ENCODE measurements at places on chromosomes 2 and 18.

DNA sequence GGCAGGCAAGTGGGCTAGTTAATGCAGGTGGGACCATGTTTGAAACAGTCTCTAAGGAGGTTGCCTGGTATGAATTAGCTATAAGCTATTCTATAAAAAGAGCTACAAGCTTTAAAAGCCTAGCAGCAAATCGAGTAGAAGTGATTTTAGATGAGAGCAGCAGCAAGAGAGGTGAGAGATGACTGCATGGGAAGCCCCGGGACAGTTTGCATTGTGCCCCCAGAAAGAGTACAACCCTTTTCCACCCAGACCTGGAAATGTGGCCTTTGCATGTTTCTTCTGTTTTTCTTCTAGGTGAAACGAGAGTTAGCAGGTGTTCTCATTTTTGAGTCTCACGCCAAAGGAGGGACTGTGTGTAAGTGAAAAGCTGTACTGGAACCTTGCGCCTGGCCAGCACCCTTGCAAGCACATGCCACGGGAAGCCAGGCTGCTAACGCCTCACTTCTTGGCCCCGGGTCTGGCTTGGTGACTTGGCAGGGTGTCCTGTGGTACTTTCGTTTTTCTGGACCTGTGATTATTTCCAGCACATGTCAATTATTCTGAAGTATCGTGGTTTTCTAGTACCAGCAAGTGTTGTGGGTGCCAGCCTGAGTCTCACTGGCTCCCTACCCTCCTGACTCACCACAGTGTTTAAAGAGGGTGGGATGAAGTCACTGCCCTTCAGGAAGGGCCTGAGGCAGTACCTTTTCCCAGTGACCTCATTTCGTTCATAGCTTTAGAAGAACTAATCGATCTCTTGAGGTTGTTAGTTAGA lies 90.3 kb upstream of the MAP3K20 start:
- DNase-seq = no peak

DNA sequence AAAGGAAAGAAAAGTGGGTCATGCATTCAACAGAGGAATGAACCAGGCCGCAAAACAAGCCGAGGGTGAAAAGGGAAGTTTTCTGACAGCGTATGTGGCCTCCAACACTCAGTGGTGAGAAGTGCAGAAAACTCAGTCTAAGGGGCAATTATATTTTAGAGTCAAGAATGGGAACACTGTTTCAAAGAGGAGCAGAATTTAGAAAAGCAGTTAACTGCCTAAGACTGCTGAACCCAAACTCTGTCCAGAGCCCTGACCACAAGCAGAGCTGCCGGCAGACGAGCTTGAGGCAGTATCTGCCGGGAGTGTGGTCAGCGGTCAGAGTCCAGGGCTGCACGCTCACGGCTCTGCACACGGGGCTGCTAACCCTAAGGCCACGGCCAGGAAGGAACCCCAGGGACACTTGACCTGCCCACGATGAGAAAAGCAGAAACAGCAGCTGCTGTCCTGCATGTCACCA lies 347.0 kb upstream of the ID2 start:
- DNase-seq = no peak

DNA sequence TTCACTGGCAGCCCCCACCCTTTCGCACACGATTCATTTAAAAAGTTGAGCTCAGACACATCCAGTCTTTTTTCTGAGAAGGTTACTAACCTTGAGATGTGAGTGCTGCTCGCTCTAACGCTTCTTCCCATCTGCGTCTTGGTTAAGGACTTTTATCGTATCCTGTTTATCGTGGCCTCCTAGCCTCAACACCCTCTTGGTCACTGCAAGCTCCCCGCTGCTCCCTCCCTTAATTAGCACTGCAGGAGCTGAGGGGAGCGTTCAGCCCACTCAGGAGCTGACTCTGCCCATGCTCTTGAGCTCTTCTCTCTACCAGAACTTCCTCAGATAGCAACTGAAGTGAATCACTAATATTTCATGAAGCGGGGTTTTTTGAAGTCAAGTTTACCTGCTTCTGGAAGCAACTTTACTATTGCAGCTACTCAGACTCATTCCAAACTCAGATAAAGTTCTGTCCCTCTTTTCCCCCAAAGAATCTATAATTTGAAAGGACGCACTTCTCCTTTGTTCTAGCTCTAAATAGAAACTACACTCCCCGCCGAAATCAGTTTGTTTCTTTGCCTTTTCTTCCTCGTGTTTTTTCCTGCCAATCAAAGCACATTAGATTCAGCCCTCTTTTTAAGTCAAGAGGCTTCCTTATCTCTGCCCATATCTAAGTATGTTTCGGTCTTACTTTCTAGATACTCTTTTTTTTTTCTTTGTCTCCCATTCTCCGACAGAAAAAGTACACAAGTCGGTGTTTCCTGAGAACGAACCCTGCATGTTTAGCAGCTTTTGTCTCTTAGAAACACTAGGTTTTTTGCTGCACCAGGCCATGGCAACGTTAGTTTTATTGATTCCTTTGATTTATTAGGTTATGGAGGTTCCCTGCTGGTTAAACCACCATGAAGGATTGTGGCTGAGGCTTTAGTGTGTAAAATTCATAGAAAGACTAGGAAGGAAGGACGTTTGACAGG lies 9.3 kb upstream of the CD226 start:
- no peak for DNase-seq

DNA sequence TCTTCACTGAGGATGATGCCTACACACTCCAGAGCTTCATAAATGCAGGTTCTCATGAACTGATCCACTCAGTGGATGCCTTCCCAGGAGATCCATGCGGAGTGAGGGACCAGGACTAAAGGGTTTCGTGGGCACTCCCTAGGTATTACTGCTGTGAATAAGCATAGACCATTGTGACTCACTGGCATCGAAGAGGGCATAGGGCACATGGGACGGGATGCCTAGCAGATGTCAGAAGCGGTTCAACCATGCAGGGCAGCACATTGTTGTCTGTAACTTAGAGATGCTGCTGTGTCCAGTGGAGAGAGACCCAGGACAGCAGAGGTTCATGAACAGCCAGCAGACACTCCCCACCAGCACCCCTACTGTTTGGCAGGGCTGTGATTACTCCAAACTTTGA lies 17.2 kb downstream of the GKN2 start:
- no peak for DNase-seq

All from AG09319 (cell line).